ENCODE measurements at places on chromosomes 5 and 9. TPM values are rescaled to one million over a fixed set of nuclear protein-coding genes. Genes with fewer than 3 reads are reported as not detected.

The NME5 gene
- total RNA-seq, result not detected

The PCDHA1 gene
- 3.2 TPM for total RNA-seq

DNA sequence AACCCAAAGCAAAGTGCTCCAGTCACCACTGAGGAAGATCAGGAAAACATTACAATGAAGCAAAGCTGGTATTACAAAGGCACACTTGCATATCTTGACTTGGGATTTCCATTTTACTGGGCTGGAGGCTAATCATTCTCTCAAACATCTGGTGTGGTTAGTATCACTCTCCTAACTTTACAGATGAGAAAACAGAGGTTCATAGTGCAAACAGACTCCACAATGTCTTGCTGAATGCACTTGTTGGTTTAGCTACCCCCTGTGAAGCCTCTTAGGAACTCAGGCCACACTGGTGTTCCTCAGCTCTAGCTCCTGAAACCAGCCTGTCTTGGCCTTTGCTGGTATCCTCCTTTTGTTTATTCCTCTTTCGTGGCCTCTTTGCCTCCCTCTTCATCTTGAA, 29.5 kb upstream of the SMAD5 start:
- no peaks in the 10 kb centered on the region for H3K36me3 ChIP-seq
- no peak overlapping the region for H3K27ac ChIP-seq
- DNase-seq, result no peak
- no peaks in the 10 kb centered on the region for H3K27me3 ChIP-seq
- peaks cover 24% of the 10 kb centered on the region for H3K4me1 ChIP-seq
- H3K4me3 ChIP-seq, result no peak overlapping the region

DNA sequence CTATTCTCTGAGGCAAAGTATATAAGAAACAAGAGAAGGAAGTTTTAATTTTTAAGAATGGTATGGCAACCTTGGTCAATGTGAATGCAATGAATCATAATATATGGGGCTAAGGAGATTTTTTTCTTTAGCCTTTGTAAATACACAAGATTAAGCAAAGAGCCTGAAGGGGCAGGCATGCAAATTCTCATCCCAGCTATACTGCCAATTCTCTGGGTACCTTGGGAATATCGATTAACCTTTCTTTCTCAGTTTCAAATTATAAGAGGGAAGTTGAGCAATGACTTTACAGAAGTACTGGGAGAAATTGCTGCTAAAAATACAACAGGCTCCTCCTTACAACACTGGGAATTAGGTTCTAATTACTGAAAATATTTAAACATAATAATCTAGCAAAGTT, 97.5 kb downstream of the MRPS27 start:
- no peak for DNase-seq
- H3K4me1 ChIP-seq, result no peaks in the 10 kb centered on the region
- H3K4me3 ChIP-seq, result no peak overlapping the region
- H3K36me3 ChIP-seq, result peaks cover 47% of the 10 kb centered on the region
- H3K27me3 ChIP-seq, result no peaks in the 10 kb centered on the region

DNA sequence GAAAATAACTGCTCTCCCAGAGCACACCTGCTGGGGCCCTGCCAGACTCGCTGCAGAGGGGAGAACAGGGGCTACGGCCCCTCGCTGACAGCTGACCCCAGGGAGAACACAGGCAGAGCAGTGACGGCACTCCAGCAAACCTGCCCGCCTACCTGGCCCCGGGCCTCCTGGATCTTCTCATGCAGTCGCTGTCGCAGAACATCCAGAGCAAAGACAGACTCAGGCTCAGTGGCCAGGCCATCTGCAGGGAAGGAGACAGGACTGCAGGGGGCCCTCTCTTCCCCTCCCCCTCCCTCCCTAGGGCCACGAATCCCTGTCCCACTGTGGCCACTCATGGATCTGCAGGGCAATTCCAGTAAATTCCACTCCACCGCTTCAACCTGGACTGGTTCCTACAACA, 2.4 kb downstream of the SURF6 start:
- H3K27me3 ChIP-seq, result no peaks in the 10 kb centered on the region
- H3K4me3 ChIP-seq, result no peak overlapping the region

GRCh38 chr9:98251551-98251950, 3.9 kb downstream of the TBC1D2 start:
- no peak for DNase-seq
- H3K36me3 ChIP-seq, result no peaks in the 10 kb centered on the region
- H3K27me3 ChIP-seq, result no peaks in the 10 kb centered on the region

The PCDHB15 gene
- 8.0 TPM for total RNA-seq

The BHMT2 gene
- total RNA-seq, result 1.7 TPM

DNA sequence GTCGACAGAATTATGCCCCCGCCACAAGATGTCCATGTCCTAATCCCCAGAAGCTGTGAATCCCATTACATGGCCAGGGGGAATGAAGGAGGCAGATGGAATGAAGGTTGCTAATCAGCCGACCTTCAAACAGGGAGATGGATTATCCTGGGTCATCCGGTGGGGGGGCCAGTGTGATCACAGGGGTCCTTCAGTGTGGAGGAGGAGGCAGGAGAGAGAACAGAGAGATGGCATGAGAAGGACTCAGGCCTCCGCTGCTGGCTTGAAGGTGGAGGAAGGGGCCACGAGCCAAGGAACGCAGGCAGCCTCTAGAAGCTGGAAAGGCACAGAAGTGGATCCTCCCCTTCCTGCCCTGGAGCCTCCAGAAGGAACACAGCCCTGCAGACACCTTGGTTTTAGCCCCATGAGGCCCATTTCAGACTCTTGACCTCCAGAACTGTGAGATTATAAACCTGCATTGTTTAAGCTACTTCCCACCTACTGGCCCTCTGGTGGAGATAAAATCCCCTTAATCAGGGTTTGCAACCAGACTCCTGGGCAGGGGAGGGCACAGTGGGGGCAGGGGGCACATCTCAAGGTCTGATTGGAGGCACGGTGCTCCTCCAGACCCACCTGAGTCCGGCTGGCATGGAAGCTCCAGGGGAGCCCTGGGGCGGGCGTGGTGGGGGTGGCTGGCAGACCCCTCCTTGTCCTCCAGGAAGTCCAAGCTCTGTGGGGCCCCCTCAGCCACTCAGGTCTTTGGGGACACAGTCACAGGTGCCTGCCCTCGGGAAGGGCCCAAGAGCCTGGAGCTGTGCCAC, 13.8 kb downstream of the PTGES2 start:
- H3K36me3 ChIP-seq, result no peaks in the 10 kb centered on the region
- DNase-seq, result no peak
- peaks cover 10% of the 10 kb centered on the region for H3K4me1 ChIP-seq
- no peak overlapping the region for H3K4me3 ChIP-seq
- no peak overlapping the region for H3K27ac ChIP-seq
- H3K27me3 ChIP-seq, result no peaks in the 10 kb centered on the region

DNA sequence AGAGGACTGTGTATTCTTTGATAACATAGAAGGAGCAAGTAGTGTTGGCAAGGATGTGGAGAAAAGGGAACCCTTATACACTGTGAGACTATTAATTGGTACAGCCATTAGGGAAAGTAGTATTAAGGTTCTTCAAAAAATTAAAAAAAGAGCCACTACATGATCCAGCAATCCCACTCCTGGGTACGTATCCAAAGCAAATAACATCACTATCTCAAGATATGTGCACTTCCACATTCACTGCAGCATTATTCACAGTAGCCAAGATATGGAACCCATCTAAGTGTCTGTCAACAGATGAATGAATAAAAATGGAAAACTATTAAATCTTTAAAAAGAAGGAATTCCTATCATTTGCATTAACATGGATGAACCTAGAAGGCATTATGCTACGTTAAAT, 693.2 kb upstream of the RIOK2 start:
- no peak overlapping the region for H3K4me3 ChIP-seq
- DNase-seq, result no peak
- H3K27ac ChIP-seq, result no peak overlapping the region

- no peak for DNase-seq
- H3K27ac ChIP-seq, result no peak overlapping the region
- H3K36me3 ChIP-seq, result no peaks in the 10 kb centered on the region
- H3K27me3 ChIP-seq, result no peaks in the 10 kb centered on the region
Measured at GRCh38 chr5:86124333-86124732, 493.4 kb upstream of the COX7C start.

GRCh38 chr5:310941-311434, 10.5 kb upstream of the AHRR start:
- no peak for DNase-seq
- no peaks in the 10 kb centered on the region for H3K36me3 ChIP-seq
- no peak overlapping the region for H3K4me3 ChIP-seq
- no peaks in the 10 kb centered on the region for H3K27me3 ChIP-seq

GRCh38 chr9:89999176-89999533, 394.3 kb downstream of the GADD45G start:
- DNase-seq, result no peak
- H3K27me3 ChIP-seq, result no peaks in the 10 kb centered on the region
- no peaks in the 10 kb centered on the region for H3K36me3 ChIP-seq
- H3K4me1 ChIP-seq, result peaks cover 10% of the 10 kb centered on the region
- no peak overlapping the region for H3K4me3 ChIP-seq
- H3K27ac ChIP-seq, result no peak overlapping the region

DNA sequence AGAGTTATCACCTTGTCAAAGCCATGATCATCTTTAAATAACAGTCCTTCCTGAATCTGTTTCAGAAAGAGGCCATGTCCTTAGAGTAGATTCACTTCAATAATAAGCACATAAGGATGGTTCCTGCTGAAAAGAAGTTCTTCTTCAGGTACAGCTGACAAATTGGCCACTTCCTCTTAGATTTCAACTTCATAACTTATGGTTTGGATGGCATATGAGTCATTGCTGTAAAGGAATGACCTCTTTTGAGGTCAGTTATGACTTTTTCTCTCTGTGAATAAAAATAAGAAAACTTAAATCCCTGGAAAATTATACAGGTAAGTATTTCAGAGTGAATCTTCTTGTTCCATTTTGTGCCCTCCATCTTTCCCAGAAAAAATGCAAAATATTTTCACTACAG, 555.3 kb upstream of the ZNF462 start:
- no peak overlapping the region for H3K4me3 ChIP-seq
- DNase-seq, result no peak
- no peaks in the 10 kb centered on the region for H3K36me3 ChIP-seq
- H3K27me3 ChIP-seq, result no peaks in the 10 kb centered on the region

GRCh38 chr9:136847088-136847825, 2.0 kb upstream of the PHPT1 start:
- H3K27ac ChIP-seq, result no peak overlapping the region
- no peaks in the 10 kb centered on the region for H3K36me3 ChIP-seq
- peak overlapping the region; percentile 88 for H3K4me3 ChIP-seq
- DNase-seq, result peak; percentile 92

DNA sequence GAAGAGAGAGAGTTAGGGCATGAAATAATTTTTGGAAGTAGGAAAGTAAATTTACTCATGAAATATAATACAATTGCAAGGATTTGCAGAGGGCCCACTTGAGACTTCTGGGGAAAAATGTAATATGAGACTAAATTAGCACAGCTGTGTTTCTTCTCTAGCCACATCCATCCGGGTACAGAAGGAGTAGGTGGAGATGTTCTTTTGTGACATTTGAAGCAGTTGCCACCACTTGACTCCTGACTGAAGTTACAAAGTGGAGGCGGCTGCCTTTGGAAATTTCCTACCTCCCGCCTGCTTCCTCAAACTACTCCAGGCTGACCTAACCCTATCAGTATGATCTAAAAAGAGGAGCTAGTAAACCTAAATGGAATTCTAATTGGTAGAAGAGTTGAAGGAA, 58.1 kb upstream of the SHISAL2B start:
- no peaks in the 10 kb centered on the region for H3K36me3 ChIP-seq
- H3K27ac ChIP-seq, result no peak overlapping the region
- DNase-seq, result peak; percentile 21
- no peaks in the 10 kb centered on the region for H3K27me3 ChIP-seq
- no peak overlapping the region for H3K4me3 ChIP-seq
- H3K4me1 ChIP-seq, result 0 out of 2 replicates have a peak, but pooled peaks cover under 1% of the 10 kb centered on the region

The LRRC14B gene
- total RNA-seq, result not detected

DNA sequence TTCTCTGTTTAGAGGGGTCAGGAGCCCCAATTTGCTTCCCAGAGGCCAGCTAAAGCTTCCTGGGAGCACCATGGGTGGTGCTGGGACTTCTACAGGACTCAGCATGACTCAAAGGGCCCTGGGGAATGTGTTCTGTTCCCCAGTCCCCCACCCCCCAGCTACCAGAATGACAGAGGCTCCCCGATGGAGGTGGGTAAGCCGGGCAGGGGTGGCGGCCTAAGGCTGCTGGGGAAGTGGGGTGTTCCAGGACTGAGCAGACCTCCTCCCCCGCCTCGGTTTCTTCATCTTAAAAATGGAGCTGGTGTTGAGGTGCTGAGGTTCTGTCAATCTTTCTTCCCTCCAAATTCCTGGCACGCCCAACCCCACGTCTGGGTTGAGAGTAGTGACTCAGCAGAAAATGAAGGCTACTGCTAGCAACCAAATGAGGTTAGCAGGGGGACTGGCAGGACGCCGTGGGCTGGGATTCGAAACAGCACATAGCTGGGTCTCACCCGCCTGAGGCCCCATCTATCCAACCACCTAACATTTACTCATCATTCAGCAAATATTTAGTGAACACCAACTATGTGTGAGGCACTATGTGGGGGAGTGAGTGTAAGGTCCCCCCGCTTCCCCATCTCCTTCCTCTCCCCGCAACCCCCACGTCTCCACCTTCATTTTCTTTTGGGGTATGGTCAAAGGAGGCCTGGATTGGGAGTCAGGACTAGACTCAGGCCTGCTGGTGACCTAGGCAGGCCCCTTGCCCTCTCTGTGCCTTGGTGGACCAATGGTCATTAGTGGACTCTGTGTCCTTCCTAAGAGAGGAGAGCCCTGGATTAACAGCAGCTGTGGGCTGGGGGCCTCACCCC, 50.2 kb downstream of the C9orf50 start:
- H3K27ac ChIP-seq, result no peak overlapping the region
- no peak overlapping the region for H3K4me3 ChIP-seq
- H3K27me3 ChIP-seq, result peaks cover 21% of the 10 kb centered on the region

The SLC4A9 gene
- not detected for total RNA-seq

DNA sequence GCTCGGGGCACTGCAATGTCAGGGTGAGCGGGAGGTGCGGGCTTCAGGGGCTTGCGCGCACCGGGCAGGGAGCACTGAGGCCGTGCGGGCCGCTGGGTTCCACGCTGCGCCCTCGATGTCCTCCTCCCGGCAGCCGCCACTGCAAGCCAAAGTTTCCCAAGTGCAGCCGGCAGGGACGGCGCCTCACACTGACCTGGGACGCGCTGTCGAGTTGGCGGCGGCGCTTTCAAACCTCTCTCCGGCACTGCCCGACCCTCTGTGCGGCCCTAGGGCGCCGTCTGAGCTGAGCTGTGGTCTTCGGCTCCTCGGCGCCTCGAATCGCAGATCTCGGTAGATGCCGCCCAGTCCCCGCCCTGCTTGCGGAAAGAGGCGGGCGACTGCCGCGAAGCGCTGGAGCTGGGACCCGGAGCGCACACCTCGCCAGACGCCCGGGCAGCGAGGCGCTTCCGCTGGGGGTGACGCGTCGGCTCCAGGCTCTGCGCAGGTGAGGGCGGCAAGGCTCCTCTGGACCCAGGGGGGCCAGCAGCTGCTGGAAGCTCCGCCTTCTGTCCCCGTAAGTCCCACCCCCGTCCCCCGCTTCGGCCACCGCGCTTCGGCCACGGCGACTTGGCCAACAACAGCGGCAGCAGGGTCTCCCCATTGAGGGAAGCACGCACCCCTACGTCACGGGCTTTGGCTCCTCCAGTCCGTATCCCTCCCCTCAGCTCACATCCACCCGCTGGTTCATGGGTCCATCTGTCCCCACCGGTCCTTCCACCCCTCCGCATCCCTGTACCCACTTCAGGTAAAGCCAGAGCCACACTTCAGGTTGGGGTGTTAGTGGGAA, at the start of gene ANKRD34B:
Gene ANKRD34B (minus strand): TSS at position 320 of the 826 bp plus-strand sequence. CDS start 10,261 bp downstream, outside the sequence.
- no peak within 1 kb of the TSS for H3K27ac ChIP-seq
- peaks cover 5% of the 10 kb centered on the region for H3K4me1 ChIP-seq
- DNase-seq, result peak; percentile 89
- no peaks in the 10 kb centered on the region for H3K36me3 ChIP-seq

All from GM23338 (cell line).